ENCODE measurements at places on chromosomes 4 and X.

DNA sequence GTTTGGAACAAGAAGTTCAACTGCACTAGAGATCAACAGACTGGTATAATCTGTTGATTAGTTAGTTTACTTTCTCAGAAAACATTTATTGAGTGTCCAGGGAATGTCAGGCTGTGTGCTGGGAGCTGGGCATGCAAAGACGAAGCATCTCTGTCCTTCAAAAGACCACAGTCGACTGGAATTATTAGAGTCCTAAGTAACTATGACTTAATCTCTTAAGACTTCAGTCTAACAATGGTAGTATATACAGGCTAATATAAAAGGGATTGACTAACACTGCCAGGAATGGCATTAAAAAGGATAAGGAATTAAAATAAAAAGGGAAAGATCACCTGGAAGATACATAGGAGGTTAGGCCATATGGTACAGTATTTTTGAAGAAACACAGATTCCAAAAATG is 128.7 kb downstream of the WDFY3 start:
- no peak for DNase-seq

DNA sequence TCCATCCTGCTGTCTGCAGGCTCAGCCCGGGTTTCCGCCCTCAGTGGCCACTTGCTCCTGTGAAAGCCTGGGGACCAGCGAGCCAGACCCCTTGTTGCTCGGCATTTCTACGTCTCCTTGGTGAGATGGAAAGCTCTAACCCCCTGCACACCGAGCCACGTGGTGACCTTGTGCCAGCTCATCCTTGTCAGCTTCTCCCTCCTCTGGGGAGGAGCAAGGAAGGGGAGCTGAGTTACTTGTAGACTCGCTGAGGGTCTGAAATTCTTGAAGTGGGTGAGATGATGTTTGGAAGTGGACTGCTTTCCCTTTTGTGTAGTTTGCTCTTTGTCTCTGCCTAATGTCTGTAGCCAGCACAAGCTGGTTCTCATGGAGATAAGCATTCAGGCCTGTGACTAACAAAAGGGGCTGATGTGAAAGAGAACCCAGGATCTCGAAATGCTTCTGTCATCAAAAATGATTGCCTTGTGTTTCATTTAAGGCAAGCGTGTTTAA is 29.3 kb downstream of the RGS12 start:
- DNase-seq = no peak

- DNase-seq = no peak
Observed at GRCh38 chr4:123833171-123833643, 436.6 kb downstream of the SPRY1 start.

GRCh38 chr4:7827566-7827965 is 112.1 kb downstream of the AFAP1 start:
- no peak for DNase-seq

- no peak for DNase-seq
Observed at GRCh38 chrX:97158269-97158668, 274.6 kb downstream of the RPA4 start.

DNA sequence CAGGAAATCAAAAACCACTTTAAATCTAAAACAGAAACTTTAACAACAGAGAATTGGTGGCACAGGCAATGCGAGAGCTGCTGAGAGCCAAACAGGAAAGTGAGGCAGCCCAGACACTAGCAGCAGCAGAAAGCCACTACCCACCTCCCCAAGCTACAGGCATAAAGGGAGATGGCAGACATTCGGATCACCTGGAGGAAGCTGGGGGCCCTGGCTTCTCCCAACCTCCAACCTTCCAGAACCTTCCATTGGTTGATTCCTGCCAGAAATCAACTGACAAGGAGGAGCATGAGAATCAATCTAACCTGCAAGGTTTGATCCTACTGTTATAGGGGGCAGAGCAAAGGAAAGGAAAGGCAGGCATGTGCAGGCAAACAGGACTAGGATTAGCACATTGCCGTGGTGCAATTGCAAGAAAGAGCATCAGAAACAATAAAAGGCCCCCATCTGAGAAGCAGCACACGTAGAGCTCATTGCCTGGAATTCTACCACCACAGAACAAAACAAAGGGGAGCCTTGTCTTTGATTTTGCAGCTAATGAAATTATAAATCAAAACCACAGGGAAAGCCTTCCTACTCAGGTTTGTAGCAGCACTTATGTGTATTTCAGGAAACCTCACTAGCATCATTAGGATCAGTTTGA is 427.3 kb upstream of the RASGEF1B start:
- DNase-seq = no peak

Data from HL-60 (cell line).